Muscle of leg (tissue), 16 donors: ENCODE measurements at places on chromosomes 11 and 22. TPM values are rescaled to one million over a fixed set of nuclear protein-coding genes. Genes with fewer than 3 reads are reported as not detected.

DNA sequence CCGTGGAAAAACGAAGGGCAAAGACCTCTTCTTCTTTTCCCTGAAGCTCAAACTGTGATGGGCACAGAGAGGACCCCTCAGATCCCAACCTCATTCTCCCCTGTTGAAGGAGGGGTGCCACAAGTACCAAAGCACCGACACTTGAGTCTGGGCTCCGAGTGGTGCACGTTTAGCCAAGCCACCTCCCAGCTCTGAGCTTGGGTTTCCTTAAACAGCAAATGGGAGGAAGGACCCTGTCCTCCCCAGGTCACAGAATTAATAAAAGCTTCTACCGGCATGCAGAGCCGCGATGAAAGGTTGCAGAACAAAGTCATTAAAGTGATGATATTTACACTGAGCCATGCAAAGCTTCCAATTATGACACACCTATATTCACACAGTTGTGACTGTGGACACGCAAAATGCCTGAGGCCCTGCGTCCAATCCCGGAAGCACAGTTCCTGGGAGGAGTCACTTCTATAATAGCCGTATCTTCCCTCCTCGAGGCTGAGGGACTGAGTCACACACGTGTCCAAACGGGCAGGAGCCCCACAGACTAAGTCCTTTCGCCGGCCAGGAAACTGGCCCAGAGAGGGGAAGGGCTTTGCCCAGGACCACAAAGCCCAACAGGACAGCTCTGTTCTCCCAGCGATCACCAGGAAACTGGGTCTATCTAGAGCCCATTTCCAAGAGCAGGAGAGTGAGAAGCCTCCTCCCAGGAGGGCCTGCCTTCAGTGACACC lies 922 bp upstream of the CSNK1E start:
- DNase-seq, result peak; percentile 82
- H3K4me3 ChIP-seq, result peak overlapping the region; percentile 51
- peaks cover 42% of the 10 kb centered on the region for H3K4me1 ChIP-seq
- peaks cover 11% of the 10 kb centered on the region for H3K36me3 ChIP-seq
- H3K27me3 ChIP-seq, result no peaks in the 10 kb centered on the region
- H3K27ac ChIP-seq, result peak overlapping the region; percentile 96

- no peaks in the 10 kb centered on the region for H3K4me1 ChIP-seq
- H3K4me3 ChIP-seq, result no peak overlapping the region
- H3K36me3 ChIP-seq, result no peaks in the 10 kb centered on the region
- H3K27me3 ChIP-seq, result no peaks in the 10 kb centered on the region
- no peak overlapping the region for H3K27ac ChIP-seq
Observed at GRCh38 chr11:17773674-17774073, 39.1 kb downstream of the KCNC1 start.

DNA sequence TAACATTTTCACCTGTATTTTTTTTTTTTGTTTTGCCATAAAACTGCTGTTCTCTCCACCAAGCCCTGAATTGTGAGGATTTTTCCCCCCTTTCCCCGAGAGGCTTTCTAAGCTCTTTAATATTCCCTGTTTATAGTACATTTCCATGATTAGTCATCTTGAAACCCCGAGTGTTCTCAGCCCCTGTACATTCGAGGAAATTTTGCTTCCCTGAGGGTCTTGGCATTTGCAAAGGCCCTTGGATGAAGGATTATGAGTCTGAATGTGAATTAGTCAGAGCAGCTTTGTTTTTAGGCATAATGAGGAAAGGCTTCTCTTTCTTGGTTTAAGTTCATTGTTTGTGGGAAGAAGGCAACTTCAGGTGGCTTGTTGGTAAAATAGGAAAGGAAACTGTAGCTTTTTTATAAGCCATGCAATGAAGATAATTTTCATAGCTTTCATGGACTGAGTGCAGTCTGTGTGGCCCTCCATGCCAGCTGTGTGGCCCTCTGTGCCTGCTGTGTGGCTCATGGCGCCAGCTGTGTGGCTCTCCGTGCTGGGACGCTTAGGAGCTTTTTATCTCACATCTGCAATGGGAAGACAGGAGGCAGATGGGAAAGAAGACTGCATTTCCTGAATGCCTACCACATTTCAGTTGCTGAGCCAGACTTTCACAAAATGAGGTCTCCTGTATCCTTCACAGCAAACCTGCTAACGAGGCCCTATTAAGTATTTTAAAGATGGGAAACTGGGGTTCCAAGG lies 129.0 kb downstream of the TEAD1 start:
- no peaks in the 10 kb centered on the region for H3K36me3 ChIP-seq
- no peaks in the 10 kb centered on the region for H3K27me3 ChIP-seq
- H3K27ac ChIP-seq, result peak overlapping the region; percentile 37
- H3K4me3 ChIP-seq, result no peak overlapping the region

GRCh38 chr11:18720808-18721560 lies 5.0 kb downstream of the IGSF22 start:
- H3K4me1 ChIP-seq, result peaks cover 38% of the 10 kb centered on the region
- no peaks in the 10 kb centered on the region for H3K36me3 ChIP-seq
- H3K4me3 ChIP-seq, result peak overlapping the region; percentile 69
- DNase-seq, result peak; percentile 88
- peaks cover 3% of the 10 kb centered on the region for H3K27me3 ChIP-seq

GRCh38 chr11:8812438-8812837 lies 98.6 kb upstream of the AKIP1 start:
- DNase-seq, result no peak
- H3K4me1 ChIP-seq, result peaks cover 50% of the 10 kb centered on the region
- no peaks in the 10 kb centered on the region for H3K36me3 ChIP-seq
- no peak overlapping the region for H3K27ac ChIP-seq
- H3K27me3 ChIP-seq, result no peaks in the 10 kb centered on the region

DNA sequence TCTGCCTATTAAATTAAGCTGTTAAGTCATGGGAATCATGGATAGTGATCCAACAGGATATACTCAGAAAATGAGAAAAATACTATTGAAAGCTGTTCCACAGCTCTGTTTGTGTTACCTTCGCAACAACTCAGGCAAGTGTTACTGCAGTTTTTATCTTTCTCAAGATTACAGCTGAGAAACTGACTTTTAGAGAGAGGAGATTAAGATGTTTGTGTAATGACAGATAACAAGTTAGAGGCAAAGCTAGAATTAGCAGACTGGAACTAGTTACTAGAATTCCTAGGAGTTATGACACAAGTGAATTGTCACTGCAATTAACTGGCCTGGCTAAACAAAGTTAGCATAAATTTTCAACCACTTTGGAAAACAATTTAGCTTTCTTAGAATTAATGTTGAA lies 1.6 kb downstream of the SLN start:
- H3K27me3 ChIP-seq, result no peaks in the 10 kb centered on the region
- peak overlapping the region; percentile 83 for H3K27ac ChIP-seq

DNA sequence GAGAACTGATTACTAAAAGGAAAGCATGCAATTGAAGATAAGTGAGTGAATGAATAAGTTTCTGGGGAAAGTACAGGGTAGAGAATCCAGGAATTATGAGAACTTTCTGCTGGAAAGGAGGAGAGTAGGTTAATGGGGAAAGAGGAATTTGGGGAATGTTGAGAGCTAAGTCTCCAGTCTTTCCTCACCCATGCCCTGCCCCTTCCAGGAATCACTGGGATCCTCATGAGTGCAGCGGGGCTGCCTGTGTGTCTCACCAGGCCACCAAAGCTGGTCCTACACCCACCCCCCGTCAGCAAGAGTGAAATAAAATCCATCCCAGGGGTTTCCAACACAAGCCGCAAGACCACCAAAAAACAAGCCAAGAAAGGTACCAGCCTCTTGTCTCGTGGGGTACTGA lies 17.0 kb downstream of the DTX4 start:
- no peak for DNase-seq
- no peaks in the 10 kb centered on the region for H3K27me3 ChIP-seq
- H3K27ac ChIP-seq, result no peak overlapping the region
- peaks cover 48% of the 10 kb centered on the region for H3K36me3 ChIP-seq
- peaks cover 49% of the 10 kb centered on the region for H3K4me1 ChIP-seq

DNA sequence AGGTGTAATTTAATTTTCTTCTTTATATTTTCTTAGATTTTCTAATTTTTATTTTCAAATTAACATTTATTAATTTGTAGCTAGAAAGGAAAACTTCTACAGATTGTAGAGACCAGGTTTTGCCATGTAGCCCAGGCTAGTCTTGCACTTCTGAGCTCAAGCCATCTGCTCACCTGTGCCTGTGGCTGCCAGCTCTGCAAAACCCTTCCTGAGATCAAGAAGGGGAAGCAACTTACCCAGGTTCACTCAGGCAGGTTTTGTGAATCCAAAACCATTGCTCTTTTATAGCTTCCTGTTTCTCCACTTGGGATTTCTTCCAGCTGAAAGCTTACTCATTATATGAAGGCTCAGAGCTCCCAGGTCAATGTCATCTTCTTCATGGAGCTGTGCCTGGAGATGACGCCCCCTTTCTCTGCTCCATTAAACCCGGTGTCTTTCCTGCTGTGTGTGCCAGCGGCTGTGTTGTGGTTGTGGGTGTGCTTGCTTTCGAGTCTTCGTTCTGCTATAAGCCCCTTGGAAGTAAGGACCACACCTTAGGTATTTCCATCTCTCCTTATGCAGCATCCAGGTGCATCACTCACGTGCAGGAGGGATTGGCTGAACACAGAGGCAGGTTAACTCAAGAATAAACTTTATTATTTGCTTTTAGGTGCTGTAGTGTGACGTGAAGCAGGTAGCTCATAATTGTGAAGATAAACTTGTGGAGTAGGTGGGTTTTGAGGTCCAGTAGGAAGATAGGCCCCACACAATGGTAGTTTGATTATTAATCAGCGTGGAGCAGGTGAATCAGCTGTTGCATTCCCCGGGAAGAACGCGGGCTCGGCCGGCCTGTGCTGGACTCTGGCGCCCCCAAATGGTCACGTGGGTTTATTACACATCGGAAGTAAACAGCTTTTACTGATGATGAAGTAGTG lies 42.2 kb upstream of the INCENP start:
- H3K4me1 ChIP-seq, result peaks cover 4% of the 10 kb centered on the region
- peak; percentile 71 for DNase-seq
- no peaks in the 10 kb centered on the region for H3K36me3 ChIP-seq
- no peak overlapping the region for H3K27ac ChIP-seq
- H3K27me3 ChIP-seq, result no peaks in the 10 kb centered on the region
- H3K4me3 ChIP-seq, result no peak overlapping the region

DNA sequence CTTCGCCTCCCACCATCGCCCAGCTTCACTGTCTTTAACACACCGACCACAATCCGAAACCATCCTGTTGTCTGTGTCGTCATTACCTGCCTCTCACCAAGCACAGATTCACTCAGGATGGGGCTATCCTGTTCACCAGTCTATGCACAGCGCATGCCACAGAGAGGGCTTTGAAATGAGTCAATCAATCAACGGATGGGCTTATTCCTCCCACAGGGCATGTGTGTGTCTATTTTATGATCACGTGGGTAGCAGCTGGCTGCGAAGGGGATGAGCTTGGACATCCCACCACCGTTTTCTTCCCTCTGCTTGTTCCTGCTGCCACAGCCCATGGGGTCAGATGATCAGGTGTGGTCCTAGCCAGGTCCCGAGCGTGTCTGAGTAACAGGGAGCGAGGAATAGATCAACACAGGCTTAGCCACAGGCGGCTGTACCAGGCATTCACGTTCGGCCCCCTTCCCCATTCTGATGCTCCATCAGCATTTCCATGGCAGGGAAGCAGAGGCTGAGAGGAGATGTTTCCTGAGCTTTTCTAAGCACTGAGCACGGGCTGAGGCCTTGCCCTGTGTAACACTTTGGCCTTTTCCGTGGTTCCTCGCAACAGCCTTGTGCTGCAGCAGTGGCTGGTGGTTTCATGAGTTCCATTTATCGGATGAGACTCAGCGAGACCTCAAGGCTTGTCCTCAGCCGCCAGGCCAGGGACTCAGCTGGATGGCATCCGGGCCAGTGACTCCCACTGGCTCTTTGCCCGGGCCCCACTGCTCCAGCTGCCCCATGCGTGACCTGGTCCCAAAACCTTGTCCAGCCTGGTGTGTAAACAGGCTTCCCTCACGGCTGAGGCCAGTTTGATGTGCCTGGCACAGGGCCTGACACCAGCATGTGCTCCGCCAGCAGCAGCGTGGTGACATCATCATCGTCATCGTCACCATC lies 48.1 kb upstream of the FGF3 start:
- no peaks in the 10 kb centered on the region for H3K36me3 ChIP-seq
- H3K4me1 ChIP-seq, result peaks cover 11% of the 10 kb centered on the region
- peaks cover 26% of the 10 kb centered on the region for H3K27me3 ChIP-seq
- H3K4me3 ChIP-seq, result no peak overlapping the region
- H3K27ac ChIP-seq, result no peak overlapping the region
- DNase-seq, result peak; percentile 20

DNA sequence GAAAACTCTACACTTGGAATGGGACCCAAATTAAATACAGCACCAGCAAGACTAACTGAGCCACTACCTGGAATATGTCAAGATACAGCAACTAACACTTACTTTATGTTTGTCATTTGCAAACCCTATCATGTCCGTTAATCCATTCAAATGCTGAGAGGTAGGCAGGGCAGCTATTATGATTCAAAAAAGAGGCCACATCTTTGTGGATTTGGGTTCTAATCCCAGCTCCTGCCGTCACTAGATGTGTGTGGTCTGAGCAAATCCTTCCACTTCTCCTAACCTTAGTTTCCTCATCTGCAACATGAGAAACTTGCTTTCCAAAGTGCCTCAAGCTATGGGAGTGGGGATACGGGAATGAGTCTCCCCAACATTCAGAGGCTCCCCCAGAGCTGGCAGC lies 24.2 kb downstream of the FLI1 start:
- H3K4me3 ChIP-seq, result no peak overlapping the region
- H3K36me3 ChIP-seq, result no peaks in the 10 kb centered on the region
- peaks cover 43% of the 10 kb centered on the region for H3K4me1 ChIP-seq
- H3K27me3 ChIP-seq, result peaks cover 5% of the 10 kb centered on the region

- DNase-seq, result peak; percentile 15
- H3K27me3 ChIP-seq, result no peaks in the 10 kb centered on the region
- no peaks in the 10 kb centered on the region for H3K36me3 ChIP-seq
- no peak overlapping the region for H3K4me3 ChIP-seq
- no peak overlapping the region for H3K27ac ChIP-seq
Observed at GRCh38 chr11:87260811-87261210, 223.1 kb downstream of the TMEM135 start.

DNA sequence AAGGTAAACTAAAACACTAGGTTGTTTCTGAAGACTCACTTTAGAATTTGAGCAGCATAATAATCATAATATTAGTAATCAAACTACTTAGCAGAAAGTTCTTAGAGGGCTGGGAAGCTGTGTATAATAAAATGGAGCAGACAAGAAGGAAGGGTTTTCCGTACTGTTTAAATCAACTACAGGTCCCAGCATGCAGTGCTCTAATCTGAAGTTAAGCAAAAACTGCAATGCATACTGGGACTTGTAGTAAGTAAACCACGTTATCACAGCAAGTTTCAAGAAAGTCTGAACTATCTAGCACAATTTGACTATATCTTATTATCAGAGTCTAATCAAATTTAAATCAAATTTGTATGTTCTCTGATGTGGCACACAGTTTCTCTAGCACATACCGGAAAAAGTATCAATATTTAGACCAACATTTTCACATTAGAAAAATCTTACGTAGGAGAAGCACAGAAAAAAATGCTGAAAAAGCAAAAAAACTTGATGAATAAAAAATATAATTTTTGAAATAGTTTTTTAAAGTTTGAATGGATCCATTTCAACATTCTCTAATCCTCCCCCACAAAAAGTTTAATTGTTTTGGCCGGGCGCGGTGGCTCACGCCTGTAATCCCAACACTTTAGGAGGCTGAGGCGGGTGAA lies 8.2 kb downstream of the PHF21A start:
- no peak overlapping the region for H3K4me3 ChIP-seq
- H3K27me3 ChIP-seq, result no peaks in the 10 kb centered on the region
- no peaks in the 10 kb centered on the region for H3K4me1 ChIP-seq
- no peak overlapping the region for H3K27ac ChIP-seq
- peak; percentile 85 for DNase-seq
- H3K36me3 ChIP-seq, result no peaks in the 10 kb centered on the region

The GLYATL2 gene
- polyA plus RNA-seq, result 1.3 TPM

The CHRDL2 gene
- 1.5 TPM for polyA plus RNA-seq

The NXPE2 gene
- polyA plus RNA-seq, result 0.16 TPM

The TUBA8 gene
- 10.5 TPM for polyA plus RNA-seq

The GGT5 gene
- 12.5 TPM for polyA plus RNA-seq

The OR5B21 gene
- polyA plus RNA-seq, result not detected

The GSTP1 gene
- 232 TPM for polyA plus RNA-seq
